ENCODE measurements at places on chromosomes 3 and 15.
A peak's percentile ranks its signal among the peaks of the same experiment; 100 is the strongest.

GRCh38 chr3:123576122-123576521 lies 8.7 kb downstream of the HACD2 start:
- DNase-seq: peak; percentile 42

DNA sequence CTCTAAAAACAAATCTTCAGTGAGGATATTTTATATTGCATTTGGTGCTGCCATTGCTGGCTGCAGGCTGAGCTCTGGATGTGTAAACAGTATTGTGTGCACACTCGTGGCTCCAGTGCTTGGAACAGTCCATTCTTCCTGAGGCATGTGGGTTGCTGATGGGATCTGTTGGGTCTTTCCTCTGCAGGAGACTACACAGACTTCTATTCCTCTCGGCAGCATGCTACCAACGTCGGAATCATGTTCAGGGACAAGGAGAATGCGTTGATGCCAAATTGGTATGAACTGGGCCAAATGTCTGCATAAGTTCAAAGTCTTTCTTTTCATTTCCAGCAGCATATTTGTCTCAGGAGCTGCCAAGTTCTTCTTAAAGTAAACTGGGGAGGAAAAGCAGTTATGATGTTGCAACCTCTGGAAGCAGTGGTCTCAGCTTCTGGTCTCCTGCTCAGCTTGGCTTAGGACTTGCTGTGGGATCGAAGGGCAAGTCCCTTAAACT lies 9.3 kb downstream of the FAH start:
- DNase-seq: no peak

DNA sequence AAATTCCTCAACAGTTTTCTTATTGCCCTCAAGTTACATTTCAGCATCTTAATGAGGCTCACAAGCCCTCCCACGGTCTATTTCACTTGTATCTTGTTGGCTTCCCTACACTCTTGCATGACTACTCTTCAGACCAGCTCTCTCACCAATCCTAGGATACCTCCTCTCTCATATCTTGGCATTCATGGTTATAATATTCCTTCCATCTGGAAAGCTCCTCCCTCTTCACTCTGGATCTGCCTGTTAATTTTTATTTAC lies 8.5 kb upstream of the CCDC80 start:
- peak; percentile 99 for DNase-seq

DNA sequence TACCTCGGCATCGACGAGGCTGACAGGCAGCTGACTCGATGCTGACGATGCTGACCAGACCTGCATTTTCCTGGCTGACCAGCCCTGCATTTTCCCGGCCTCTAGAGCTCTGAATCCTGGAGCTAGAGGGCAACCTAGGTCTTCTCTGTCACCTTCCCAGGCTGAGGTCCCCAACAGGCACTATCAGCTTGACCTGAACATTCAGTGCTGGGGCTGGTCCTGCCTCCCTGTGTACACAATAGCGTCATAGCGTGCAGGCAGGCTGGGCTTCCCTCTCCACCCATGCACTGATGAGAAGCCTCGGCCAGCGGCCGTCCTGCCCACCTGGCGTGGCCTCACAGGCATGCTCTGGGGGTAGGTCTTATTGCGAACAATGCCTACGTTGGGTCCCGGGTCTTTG lies 62.3 kb upstream of the SNRPA1 start:
- no peak for DNase-seq

- DNase-seq: peak; percentile 99
Observed at GRCh38 chr3:99659032-99659431, 20.6 kb downstream of the COL8A1 start.

GRCh38 chr15:20352241-20353200 lies 189.1 kb downstream of the GOLGA6L6 start:
- DNase-seq: no peak

- peak; percentile 100 for DNase-seq
Observed at GRCh38 chr3:134326760-134327593, 47.3 kb downstream of the AMOTL2 start.

Data from AG10803 (cell line).